ENCODE measurements at places on chromosomes 3 and 15. TPM values are rescaled to one million over a fixed set of nuclear protein-coding genes. Genes with fewer than 3 reads are reported as not detected.

The GOLGA6L9 gene
- total RNA-seq = 1.0 TPM

The CPOX gene
- total RNA-seq = 9.1 TPM

- DNase-seq = no peak
Observed at GRCh38 chr3:126131881-126132750, 48.2 kb upstream of the SLC41A3 start.

- DNase-seq = no peak
Observed at GRCh38 chr3:186653984-186654383, 11.8 kb upstream of the HRG start.

The UCN2 gene
- not detected for total RNA-seq

The CCR9 gene
- not detected for total RNA-seq

The MKRN2OS gene
- total RNA-seq = not detected

DNA sequence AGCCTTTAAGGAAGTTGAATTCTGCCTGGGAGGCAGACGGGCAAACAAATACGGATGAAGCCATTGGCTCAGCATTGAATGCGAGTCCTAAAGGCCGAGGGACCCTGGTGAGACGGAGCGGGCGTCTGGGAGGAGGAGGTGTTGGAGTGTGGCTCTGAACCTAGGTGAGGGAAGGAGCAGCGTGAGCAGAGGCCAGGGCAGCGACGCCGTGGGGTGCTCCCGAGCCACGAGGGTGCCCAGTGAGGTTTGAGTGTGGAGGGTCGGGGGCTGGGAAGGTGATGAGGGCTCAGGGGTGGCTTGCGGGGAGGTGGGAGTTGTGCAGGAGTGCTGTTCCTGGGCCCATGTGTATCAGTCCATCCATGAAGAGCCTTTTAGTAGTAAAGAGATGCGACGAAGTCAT, 17.0 kb downstream of the CORO2B start:
- no peak for DNase-seq

The LCMT2 gene
- total RNA-seq = 8.6 TPM

GRCh38 chr3:36297195-36297594, 83.1 kb upstream of the STAC start:
- DNase-seq = no peak

The GOLGA8T gene
- 0.44 TPM for total RNA-seq

DNA sequence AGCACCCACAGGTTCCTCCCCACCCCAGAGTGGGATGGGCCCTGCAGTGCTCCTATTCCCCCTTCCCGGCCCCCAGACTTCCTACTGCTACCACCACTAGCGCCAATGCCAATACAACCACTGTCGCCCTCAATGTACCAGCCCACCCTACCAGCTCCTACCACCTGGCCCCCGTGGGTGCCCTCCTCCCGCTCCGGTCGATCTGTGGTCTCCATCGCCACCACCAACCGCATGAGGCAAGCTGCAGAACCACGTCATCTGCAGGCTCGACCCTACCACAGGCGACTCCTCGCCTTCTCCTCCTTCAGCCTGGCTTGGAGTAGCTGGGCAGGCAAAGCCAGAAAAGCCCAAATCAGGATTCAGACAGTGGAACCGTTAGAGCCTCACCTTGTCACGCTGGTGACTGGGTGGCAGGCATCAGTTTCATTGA, 179.3 kb downstream of the POTEB3 start:
- no peak for DNase-seq

The RIOX2 gene
- 13.6 TPM for total RNA-seq

The PLA2G4E gene
- total RNA-seq = not detected

DNA sequence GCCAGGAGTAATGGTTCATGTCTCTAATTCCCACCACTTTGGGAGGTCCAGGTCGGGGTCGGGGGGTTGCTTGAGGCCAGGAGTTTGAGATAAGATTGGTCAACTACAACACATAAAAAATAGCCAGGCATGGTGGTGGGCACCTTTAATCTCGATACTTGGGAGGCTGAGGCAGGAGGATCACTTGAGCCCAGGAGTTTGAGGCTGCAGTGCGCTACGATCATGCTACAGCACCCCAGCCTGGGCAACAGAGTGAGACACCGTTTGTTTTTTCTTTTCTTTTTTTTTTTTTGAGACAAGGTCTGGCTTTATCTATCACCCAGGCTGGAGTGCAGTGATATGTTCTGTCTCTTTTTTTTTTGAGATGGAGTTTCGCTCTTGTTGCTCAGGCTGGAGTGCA, 1.3 kb upstream of the VPS33B start:
- no peak for DNase-seq

GRCh38 chr3:122167630-122168029, 15.8 kb upstream of the CASR start:
- no peak for DNase-seq

- DNase-seq = no peak
Observed at GRCh38 chr15:37902126-37902525, 32.3 kb upstream of the TMCO5A start.

GRCh38 chr3:170511371-170511770, 74.5 kb downstream of the SLC7A14 start:
- DNase-seq = no peak

- DNase-seq = no peak
Observed at GRCh38 chr3:82802501-82802900, 1041.1 kb upstream of the GBE1 start.

- DNase-seq = no peak
Observed at GRCh38 chr15:28901987-28902745, 16.4 kb downstream of the APBA2 start.

GRCh38 chr3:6821411-6821810, 39.5 kb upstream of the GRM7 start:
- DNase-seq = no peak

The GASK1A gene
- 1.5 TPM for total RNA-seq

- DNase-seq = no peak
Observed at GRCh38 chr3:108283006-108283405, 13.3 kb upstream of the HHLA2 start.

The AMIGO3 gene
- total RNA-seq = 0.44 TPM

The PP2D1 gene
- not detected for total RNA-seq

DNA sequence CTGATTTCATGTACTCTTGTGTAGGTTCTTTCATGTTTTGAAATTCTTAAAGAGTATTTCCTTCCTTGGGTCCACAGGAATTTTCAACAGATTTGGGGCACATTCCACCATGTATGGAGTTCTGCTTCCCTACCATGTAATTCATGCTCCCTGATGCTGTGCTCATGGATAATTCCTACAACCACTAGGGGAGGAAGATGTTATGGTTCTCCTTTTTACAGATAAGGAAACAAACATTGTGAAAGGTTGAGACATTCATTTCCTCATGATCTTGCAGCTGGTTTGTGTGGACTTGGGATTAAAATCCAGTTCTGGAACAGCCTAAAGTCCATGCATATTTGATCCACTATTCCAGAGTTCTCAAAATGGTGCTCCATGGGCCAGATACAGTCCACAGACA, 174.9 kb upstream of the FRMD4B start:
- no peak for DNase-seq

GRCh38 chr3:134928392-134928791, 133.3 kb downstream of the EPHB1 start:
- no peak for DNase-seq

- DNase-seq = no peak
Observed at GRCh38 chr3:172634948-172635347, 75.9 kb downstream of the NCEH1 start.

DNA sequence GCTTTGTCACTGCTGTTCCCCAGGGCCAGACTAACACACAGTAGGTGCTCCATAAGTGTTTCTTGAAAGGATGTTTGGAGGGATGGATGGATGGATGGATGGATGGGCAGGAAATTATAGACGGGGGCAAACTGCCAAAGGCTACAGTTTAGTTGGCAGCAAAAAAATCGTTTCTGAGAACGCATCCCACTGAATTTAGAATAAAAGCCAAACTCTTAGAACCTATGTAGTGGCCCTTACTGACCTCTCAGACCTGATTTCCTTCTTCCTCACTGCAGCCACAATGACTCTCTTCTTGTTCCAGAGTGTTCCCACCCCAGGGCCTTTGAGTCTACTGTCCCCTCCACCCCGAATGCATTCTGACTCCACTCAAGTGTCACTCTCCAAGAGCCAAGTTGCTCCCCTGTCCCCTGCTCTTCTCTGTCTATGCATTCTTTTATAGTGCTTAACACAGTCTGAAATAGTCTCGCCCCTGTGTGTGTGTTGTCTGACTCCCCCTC, 5.2 kb upstream of the GATA2 start:
- peak; percentile 38 for DNase-seq

DNA sequence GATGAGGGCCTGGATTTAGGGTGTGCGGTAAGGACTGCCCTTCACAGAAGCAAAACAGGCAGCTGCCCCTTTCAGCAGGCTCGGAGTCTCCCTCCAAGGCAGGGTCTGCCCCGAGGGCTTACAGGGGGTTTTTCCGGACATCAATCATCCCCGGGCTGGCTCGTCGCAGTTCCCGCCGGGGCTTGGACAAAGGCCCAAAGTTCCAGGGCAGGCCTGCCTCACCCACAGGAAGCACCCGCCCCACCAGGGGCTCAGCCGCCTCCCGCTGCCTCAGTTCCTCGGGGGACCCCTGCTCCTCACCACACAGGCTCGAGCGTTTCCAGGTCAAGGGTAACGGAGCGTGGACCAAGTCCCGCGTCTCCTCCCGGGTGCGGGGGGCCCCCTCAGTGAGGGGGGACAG, 27.0 kb downstream of the KIF7 start:
- no peak for DNase-seq

GRCh38 chr3:150765949-150766720, 3.2 kb upstream of the SIAH2 start:
- no peak for DNase-seq

DNA sequence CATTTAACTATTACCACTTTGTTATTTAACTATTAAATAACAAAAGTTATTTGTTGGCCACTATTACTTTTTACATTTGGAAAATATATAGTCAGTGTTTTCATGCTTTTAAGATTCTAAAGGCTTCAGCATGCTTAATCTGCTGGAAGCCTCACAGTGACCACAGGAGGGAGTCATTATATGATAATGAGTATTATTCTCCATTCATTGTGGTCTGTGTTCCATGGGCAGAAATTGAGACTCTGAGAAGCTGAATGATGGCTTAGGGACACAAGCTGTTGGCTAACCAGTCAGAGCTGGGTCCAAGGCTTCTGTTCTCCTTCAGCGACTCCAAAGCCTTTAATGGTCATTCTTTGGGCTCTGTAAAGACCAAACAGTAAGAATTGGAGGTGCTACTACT, 64.7 kb downstream of the BFSP2 start:
- DNase-seq = no peak

DNA sequence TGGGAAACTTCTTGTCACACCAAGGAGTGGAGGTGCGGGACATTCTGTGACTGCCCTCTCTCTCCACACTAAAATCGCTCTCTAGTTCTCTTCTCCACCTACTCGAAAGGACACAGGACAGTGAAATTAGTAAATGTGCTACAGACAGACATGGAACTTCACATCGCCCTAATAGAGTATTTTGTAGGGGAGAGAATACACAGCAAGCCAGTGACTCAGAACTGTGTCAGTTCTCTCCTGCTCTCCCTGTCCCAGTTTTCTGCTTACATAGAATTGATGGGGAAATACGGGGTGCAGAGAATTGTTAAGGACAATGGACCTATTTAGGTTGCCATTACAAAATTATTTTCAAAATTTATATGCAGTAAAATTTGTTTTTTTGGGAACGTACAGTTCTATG, 159.6 kb upstream of the GADL1 start:
- DNase-seq = no peak

- no peak for DNase-seq
Observed at GRCh38 chr3:138549179-138549977, 44.7 kb downstream of the CEP70 start.

GRCh38 chr3:105140899-105141367, 225.8 kb upstream of the ALCAM start:
- no peak for DNase-seq

GRCh38 chr3:197372047-197372661, 73.7 kb upstream of the DLG1 start:
- peak; percentile 58 for DNase-seq

All from right atrium auricular region (tissue), 2 donors.